ENCODE measurements at places on chromosomes 12 and 14.

DNA sequence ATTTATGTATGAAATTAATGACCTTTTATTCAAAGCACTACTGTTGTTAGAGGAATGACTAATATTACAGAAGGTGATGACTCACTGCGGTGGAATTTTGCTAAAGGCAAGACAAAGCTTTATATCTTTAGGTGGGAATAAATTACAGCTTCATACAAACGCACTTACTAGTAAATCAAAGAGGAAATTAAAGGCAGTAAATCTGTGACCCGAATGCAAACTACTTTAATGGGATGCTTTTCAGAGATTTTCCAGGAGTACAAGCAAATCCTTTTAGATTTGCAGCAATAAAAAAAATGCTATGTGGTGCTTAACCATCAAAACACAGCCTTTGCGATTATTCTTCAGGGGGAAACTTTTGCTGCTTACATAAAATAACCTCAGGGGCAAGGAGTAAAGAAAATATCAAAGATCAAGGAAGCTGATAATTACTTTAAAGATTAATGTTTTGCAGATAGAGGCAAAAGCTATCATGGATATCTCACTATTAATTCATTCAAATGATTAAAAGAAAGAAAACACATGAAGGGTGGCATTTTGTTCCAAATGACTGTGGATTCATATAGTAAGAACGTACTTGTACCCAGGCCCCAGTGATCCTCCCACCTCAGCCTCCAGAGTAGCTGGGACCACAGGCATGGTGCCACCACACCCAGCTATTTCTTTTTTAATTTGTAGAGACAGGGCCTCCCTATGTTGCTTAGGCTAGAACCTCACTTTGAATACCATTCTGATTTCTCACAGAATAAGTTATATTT, 98.9 kb downstream of the DENND5B start:
- no peak for DNase-seq

DNA sequence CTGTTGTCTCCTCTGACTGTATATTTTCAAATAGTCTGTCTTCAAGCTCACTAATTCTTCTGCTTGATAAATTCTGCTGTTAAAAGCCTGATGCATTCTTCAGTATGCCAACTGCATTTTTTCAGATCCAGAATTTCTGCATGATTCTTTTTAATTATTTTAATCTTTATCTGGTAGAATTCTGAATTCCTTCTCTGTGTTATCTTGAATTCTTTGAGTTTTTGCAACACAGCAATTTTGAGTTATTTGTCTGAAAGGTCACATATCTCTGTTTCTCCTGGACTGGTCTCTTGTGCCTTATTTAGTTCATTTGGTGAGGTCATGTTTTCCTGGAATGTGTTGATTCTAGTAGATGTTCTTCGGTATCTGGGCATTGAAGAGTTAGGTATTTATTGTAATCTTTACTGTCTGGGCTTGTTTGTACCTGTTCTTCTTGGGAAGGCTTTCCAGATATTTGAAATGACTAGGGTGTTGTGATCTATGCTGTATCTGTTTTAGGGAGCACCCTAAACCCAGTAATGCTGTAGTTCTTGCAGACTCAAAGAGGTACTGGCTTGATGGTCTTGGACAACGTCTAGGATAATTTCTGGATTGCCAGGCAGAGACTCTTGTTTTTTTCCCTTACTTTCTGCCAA, 193.8 kb upstream of the NPAS3 start:
- no peak for DNase-seq

DNA sequence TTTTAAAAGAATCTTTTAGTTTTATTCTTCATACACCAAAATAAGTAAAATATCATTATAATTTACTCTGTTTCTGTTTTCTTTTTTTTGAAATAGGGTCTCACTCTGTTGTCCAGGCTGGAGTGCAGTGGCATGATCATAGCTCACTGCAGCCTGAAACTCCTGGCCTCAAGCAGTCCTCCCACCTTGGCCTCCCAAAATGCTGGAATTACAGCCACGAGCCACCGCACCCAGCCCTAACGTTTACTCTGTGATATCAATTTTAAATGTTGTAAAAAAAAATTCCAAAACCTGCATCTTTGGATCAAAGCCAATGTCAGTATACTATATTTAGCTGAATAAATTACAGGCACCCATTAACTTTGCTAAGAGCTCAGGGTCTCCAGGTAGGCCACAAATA, 437.1 kb upstream of the USP15 start:
- DNase-seq = no peak

GRCh38 chr12:51199366-51199945, 18.4 kb downstream of the POU6F1 start:
- DNase-seq = no peak

DNA sequence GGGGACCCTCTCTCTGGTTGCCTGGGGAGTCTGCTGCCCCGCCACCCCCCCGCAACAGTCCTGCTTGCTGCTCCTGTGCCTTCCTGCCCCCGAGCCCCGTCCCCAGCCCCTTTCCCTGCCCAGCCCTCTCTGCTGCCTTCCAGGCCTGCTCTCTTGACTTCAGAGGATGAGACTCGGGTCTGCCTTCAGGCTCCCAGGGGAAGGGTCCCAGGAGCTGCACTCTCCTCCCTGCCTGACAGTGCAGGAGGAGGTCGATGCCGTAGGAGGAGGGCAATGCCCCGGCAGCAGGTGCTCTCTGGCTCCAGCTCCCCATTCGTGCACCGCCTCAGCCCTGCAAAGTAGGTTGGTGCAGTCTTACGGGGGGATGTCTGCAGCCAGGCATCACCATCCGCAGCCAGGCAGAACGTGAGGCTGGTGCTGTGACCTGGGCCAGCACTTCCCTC, 185.1 kb upstream of the C14orf180 start:
- DNase-seq = no peak

- no peak for DNase-seq
These were observed 7.4 kb downstream of the DAAM1 start for GRCh38 chr14:59195912-59196311.

DNA sequence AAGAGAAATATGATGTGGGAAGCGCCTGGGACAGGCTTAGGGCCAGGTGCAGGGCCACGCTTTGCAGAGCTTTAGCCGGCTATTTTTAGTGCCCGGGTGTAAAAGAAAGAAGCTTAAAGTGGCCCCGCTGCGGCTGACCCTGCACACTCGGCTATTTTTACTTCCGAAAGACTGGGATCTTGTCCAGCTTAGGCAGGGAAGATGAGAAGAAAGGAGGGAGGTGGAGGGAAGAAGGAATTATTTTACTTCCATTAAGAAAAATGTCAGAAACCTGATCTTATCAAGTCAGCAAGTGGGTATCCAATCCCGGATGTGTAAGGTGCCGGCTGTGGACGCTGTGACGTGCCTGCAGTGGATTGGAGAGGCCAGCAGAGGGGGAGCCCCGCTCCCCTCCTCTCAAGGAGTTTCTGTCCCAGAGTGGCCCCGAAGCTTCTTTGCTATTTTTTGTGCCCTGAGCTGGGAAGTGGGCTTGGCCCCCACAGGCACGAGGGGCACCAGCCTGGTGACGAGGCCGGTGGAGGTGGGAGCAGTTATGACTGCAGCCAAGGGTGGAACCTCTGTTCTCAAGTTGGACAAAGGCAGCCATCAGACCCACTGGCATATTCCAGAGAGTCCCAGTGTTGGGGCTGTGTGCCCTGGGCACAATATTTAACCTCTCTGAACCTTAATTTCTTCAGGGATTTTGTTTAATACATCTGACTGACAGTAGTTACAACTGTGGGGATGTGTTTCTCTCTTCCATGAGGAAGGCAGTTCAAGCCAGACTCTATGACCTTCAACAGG, 97.7 kb downstream of the ESRRB start:
- DNase-seq = no peak
